Suprapubic skin (tissue), 4 donors: ENCODE measurements at places on chromosomes 2 and 18. TPM values are rescaled to one million over a fixed set of nuclear protein-coding genes. Genes with fewer than 3 reads are reported as not detected.

The CXCR1 gene
- 0.87 TPM for total RNA-seq

The ANO7 gene
- 1.1 TPM for total RNA-seq

The AOX1 gene
- total RNA-seq, result 46.9 TPM

The HES6 gene
- 4.0 TPM for total RNA-seq

The LIMS1 gene
- total RNA-seq, result 87.2 TPM

The ANKRD30BL gene
- not detected for total RNA-seq

The COL3A1 gene
- 19.2 TPM for total RNA-seq

The CSRNP3 gene
- 7.2 TPM for total RNA-seq

The RSAD2 gene
- 0.24 TPM for total RNA-seq

The EPG5 gene
- total RNA-seq, result 31.5 TPM

The GAREM1 gene
- 56.2 TPM for total RNA-seq

The PLB1 gene
- 3.9 TPM for total RNA-seq

The RAB31 gene
- total RNA-seq, result 5.8 TPM

The PSMA8 gene
- total RNA-seq, result not detected

The MTCL1 gene
- 9.4 TPM for total RNA-seq

The AQP4 gene
- total RNA-seq, result 1.9 TPM

The ARHGAP25 gene
- total RNA-seq, result 2.5 TPM

The SLC5A7 gene
- total RNA-seq, result not detected

DNA sequence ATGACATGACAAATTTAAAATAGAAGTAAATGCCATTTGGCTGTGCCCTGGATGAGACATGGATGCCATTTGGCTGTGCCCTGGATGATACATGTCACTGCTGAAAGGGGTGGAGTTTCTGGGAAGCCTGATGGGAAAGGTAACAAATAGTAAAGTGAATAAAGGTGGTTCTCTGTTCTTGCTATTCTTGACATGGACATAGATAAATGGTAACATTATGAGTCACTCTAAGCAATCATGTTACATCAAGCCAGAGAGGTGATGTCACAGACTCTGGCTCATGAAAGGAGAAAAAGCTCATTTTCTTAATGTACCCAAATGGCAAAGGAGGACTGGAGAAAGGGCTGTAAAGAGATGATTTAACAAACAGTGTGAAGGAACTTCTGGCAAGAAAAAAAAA, 86.4 kb downstream of the EML6 start:
- no peaks in the 10 kb centered on the region for H3K36me3 ChIP-seq
- H3K27me3 ChIP-seq, result no peaks in the 10 kb centered on the region
- DNase-seq, result no peak

DNA sequence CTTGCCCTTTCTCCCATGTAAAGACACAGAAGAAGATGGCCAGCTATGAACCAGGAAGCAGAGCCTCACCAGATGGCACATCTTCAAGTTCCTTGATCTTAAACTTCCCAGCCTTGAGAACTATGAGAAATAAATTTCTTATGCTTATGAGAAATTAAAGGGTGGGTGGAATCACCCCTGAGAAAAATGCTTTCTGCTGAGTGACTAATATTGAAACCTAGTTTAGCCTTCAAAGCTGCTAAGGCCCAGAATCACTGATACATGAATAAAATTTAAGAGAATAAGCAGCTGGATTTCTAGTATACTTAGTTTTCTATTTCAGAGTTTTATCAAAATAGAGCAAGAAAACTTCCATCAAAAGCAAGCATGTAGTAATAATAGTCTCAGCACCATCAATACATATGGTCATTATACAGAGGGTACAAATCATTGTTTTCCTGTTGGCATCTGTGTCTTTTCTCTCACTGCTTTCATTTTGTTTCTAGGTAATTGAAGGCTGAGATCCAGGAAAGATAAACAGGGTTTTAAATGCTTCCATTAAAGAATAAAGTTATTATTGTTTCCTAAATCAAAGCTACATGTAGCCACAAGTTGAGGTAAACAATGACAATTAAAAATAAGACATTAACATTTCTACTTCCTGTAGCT, 53.3 kb upstream of the COL5A2 start:
- H3K36me3 ChIP-seq, result no peaks in the 10 kb centered on the region
- DNase-seq, result no peak
- H3K27me3 ChIP-seq, result no peaks in the 10 kb centered on the region

GRCh38 chr2:237717366-237718276, 81.0 kb upstream of the RBM44 start:
- H3K27ac ChIP-seq, result peak overlapping the region; percentile 29
- peaks cover 5% of the 10 kb centered on the region for H3K36me3 ChIP-seq
- H3K4me3 ChIP-seq, result no peak overlapping the region
- peak; percentile 75 for DNase-seq
- H3K27me3 ChIP-seq, result no peaks in the 10 kb centered on the region

DNA sequence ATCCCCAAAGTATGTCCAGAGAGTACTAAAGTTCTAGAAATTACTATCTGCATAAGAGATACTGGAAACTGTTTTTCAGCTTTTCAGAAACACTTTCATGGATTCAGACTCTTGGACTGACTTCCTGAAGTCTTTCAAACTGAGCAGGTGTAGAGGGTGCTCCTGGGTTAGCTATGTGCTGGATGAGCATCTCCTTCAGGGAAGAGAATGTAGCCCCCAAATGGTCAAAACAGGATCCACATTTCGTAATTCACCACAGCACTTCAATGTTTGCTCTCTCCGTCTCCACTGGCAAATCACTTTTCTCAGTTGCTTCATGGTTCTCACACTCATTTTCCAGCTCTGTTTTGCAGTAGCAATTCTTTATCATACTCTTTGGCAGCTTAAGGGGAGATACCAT, 23.2 kb upstream of the SATB2 start:
- no peak overlapping the region for H3K27ac ChIP-seq
- no peaks in the 10 kb centered on the region for H3K36me3 ChIP-seq
- H3K27me3 ChIP-seq, result peaks cover 15% of the 10 kb centered on the region
- DNase-seq, result no peak
- no peak overlapping the region for H3K4me3 ChIP-seq

- no peak for DNase-seq
- peaks cover 4% of the 10 kb centered on the region for H3K4me1 ChIP-seq
- H3K27me3 ChIP-seq, result no peaks in the 10 kb centered on the region
- no peaks in the 10 kb centered on the region for H3K36me3 ChIP-seq
- H3K4me3 ChIP-seq, result no peak overlapping the region
- H3K27ac ChIP-seq, result peak overlapping the region; percentile 58
Observed at GRCh38 chr2:215831296-215831913, 181.9 kb downstream of the MREG start.

- peaks cover 3% of the 10 kb centered on the region for H3K4me1 ChIP-seq
- H3K27me3 ChIP-seq, result no peaks in the 10 kb centered on the region
- DNase-seq, result no peak
- H3K36me3 ChIP-seq, result no peaks in the 10 kb centered on the region
- H3K27ac ChIP-seq, result no peak overlapping the region
- H3K4me3 ChIP-seq, result no peak overlapping the region
Observed at GRCh38 chr18:21327101-21327500, 85.1 kb downstream of the GREB1L start.

- no peaks in the 10 kb centered on the region for H3K36me3 ChIP-seq
- H3K27me3 ChIP-seq, result no peaks in the 10 kb centered on the region
- H3K4me3 ChIP-seq, result no peak overlapping the region
- no peak for DNase-seq
- H3K27ac ChIP-seq, result no peak overlapping the region
- peaks cover 17% of the 10 kb centered on the region for H3K4me1 ChIP-seq
Observed at GRCh38 chr18:48904847-48905394, 45.8 kb downstream of the SMAD7 start.

GRCh38 chr2:55159037-55159651, 72.9 kb downstream of the CLHC1 start:
- no peak for DNase-seq
- H3K36me3 ChIP-seq, result no peaks in the 10 kb centered on the region
- no peaks in the 10 kb centered on the region for H3K27me3 ChIP-seq

DNA sequence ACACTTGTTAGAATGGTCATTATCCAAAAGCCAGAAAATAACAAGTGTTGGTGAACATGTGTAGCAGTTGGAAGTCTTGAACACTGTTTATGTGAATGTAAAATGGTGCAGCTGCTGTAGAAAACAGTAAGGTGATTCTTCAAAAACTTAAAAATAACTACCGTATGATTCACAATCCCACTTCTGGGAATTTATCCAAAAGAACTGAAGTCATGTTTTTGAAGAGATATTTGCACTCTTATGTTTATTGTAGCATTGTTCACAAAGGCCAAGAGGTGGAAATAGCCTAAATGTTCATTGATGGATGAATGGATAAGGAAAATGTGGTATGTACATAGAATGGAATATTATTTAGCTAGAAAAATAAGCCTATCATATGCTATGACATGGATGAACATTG, 6.3 kb upstream of the SPP2 start:
- no peak for DNase-seq
- H3K27ac ChIP-seq, result no peak overlapping the region
- H3K4me3 ChIP-seq, result no peak overlapping the region
- H3K27me3 ChIP-seq, result no peaks in the 10 kb centered on the region
- H3K36me3 ChIP-seq, result no peaks in the 10 kb centered on the region

- no peak overlapping the region for H3K27ac ChIP-seq
- no peaks in the 10 kb centered on the region for H3K4me1 ChIP-seq
- no peak for DNase-seq
- no peaks in the 10 kb centered on the region for H3K36me3 ChIP-seq
Observed at GRCh38 chr2:12217175-12217574, 470.7 kb downstream of the LPIN1 start.

- DNase-seq, result no peak
- peaks cover 58% of the 10 kb centered on the region for H3K36me3 ChIP-seq
- peaks cover 32% of the 10 kb centered on the region for H3K4me1 ChIP-seq
- no peaks in the 10 kb centered on the region for H3K27me3 ChIP-seq
- H3K27ac ChIP-seq, result no peak overlapping the region
Observed at GRCh38 chr2:47019532-47019931, 103.9 kb upstream of the MCFD2 start.

DNA sequence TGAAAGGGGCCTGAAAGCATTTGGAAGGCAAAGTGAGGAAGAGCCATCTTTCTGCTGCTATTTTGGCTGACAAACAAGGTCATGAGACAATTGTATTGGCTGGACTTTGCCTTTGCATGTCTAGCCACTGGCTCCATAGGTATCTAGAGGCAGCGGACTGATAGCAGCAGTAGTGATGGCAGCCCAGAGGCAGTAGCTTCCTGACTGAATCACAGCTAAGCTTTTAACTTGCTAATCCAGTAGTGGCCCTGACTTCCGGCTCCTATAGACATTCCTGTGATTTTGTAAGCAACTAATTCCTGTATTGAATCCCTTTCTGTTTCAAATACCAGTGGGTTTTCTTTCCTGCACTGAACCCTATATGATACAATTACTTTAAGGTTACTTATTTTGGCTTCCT, 69.8 kb upstream of the PDE1A start:
- H3K27ac ChIP-seq, result no peak overlapping the region
- no peak for DNase-seq

DNA sequence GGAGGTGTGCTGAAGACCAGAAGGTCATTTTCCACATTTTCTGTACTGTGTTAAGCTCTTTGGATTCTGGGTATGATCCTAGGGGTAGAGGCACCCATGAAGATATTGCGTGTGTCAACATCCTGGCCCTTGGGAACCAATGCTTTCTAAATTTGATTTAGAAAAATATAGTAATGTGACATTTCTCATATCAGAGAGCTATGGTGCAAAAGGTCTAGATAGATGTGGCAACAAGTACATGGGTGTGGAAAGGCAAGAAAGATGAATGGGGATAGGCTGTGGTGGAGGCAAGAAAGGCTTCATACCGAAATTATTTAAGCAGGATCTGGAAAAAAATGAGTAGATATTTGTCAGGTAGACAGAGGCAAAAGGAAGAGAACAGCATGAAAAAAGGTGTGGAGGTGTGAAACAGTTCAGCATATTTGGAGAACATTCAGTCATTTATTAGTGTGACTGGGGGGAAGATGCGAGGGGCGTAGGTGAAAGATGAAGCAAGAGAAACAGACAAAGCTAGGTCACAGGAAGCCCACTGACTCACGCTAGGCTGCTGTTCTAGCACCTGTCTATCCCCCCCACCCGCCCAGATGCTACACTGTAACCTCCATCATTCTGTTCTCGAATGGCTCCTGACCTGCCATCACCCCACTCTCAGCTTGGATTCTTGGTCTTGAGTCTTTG, 11.7 kb downstream of the DOK1 start:
- DNase-seq, result no peak
- no peaks in the 10 kb centered on the region for H3K27me3 ChIP-seq
- H3K4me3 ChIP-seq, result no peak overlapping the region
- H3K27ac ChIP-seq, result no peak overlapping the region
- H3K36me3 ChIP-seq, result no peaks in the 10 kb centered on the region
- H3K4me1 ChIP-seq, result peaks cover 3% of the 10 kb centered on the region

- no peak for DNase-seq
- H3K4me3 ChIP-seq, result no peak overlapping the region
- no peaks in the 10 kb centered on the region for H3K27me3 ChIP-seq
Observed at GRCh38 chr18:50775726-50776125, 44.1 kb downstream of the MRO start.

DNA sequence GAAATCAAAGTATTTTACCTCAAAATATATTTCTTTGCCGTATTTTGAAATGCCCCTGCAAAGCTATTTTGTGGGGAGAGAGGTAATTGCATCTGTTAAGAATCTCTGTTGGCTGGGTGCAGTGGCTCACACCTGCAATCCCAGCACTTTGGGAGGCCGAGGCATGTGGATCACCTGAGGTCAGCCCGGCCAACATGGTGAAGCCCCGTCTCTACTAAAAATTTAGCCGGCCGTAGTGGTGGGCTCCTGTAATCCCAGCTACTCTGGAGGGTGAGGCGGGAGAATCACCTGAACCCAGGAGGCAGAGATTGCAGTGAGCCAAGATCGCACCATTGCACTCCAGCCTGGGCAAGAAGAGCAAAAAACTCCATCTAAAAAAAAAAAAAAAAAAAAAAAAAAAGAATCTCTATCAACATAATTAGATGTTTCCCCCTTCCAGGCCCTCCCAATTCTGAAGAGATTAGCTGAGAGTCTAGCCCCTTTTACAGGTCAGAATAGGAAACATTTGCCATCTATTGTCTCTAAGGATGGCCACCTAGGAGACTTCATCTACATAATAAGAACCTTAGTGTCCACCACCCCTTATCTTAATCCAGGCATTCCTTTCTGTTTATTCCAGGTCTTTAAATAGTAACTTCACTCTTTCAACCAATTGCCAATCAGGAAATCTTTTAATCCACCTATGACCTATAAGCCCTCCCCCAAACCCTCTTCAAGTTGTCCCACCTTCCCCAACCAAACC, 3.5 kb upstream of the TRAPPC8 start:
- peaks cover 20% of the 10 kb centered on the region for H3K4me1 ChIP-seq
- H3K36me3 ChIP-seq, result no peaks in the 10 kb centered on the region
- DNase-seq, result no peak
- no peak overlapping the region for H3K4me3 ChIP-seq

DNA sequence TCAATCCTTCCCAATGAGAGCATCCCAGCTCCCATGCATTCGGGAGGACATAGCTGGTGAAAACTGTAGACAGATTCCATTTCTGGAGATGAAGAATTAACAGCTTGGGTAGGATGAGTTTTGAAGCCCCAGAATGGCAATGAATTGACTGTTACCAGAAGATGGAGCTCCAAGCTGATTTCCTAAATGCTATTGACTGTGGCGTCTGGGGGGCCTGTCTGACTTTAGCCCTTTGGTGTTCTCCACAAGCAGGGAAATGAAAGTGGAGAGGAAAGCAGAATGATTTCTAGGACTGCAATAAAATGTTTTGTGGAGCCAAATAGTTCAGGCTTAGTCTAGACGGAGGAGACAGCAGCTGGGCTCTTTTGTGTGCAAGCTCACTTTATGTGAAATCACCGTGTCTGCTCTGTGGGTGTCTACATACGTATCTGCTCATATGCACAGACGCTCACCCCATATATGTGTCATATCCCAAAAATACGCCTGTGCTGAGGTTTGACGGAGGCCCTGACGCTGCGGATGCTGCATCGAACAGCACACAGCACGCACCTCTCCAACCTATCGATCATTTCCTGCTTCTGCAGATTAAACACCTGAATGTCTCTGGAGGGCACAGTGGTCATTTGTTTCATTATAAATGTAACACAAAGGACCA, 166.4 kb upstream of the PXDN start:
- H3K27ac ChIP-seq, result no peak overlapping the region
- no peaks in the 10 kb centered on the region for H3K4me1 ChIP-seq
- DNase-seq, result no peak
- H3K27me3 ChIP-seq, result peaks cover 10% of the 10 kb centered on the region
- no peaks in the 10 kb centered on the region for H3K36me3 ChIP-seq
